Stomach (tissue), 19 donors: ENCODE measurements at places on chromosomes 2 and 18.

GRCh38 chr2:206790311-206790935, 25.0 kb downstream of the FASTKD2 start:
- no peak for DNase-seq

GRCh38 chr2:6812857-6813530, 52.7 kb downstream of the CMPK2 start:
- no peak for DNase-seq

DNA sequence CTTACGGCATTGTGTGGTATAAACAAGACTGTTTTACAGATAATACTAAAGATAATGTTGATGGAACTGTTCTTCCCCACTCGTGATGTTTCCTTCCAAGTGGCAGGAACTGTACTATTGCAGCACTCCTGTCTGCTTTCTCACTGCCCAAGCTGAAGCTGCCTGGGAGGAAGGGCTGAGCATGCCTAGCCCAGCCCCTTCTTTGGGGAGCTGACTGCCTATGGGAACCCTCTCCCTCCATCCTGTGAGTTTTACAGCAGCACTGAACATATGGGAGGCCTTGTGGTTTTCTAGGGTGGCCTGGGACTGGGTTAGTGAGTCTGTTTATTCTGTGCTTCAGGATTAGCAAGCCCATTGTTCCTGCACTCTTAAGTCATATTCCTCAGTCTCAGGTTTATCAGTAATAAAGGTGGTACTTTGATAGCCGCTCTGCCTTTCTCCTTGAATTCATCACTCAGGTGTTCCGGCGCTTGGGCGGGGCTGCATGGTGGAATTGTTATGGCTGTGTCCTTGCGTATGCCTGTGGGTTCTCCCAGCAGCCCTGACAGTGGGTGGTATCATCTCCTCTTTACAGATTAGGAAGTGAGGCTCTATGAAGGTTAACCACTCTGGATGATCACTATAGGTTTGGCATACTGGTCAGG, 379.7 kb downstream of the PTPRM start:
- DNase-seq: peak; percentile 62

DNA sequence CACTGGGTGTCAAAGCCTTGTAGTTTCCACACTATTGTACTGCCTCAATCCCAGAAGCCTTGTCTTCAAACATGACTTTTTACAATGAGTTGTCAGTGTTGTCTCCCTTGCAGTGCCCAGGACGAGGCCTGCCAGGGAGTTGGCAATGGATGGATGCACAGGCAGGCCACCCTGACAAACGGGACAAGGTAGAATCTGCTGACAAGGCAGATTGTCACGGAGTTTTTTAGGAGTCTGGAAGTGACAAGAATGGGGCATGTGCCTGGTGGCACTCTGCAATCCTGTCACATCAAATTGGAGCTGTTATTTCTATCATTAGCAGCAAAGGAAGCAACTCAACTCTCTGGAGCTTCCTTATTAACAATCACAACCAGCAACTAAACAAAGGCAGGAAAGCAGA, 25.2 kb upstream of the GPR39 start:
- no peak for DNase-seq

- DNase-seq: no peak
Observed at GRCh38 chr2:57733956-57734355, 312.6 kb upstream of the VRK2 start.

DNA sequence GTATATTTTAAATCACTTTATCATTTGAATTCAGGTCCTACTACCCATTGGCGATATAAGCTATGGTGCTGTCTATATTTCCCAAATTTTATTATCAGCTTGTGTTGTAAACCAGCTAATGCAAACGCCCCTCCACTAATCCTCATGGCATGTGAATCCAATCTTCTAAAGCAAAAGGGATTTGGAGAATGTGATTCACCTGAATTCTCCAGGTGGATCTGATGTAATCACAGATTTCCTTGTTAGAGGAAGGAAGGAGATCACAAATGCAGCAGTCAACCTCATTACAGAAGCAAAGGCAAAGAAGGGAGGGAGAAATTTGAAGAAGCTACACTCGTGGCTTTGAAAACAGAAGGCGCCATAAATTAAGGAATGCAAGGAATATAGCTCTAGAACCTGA, 431.1 kb upstream of the CDH19 start:
- no peak for DNase-seq

- DNase-seq: peak; percentile 53
Observed at GRCh38 chr2:71576541-71576940, 123.2 kb downstream of the DYSF start.

DNA sequence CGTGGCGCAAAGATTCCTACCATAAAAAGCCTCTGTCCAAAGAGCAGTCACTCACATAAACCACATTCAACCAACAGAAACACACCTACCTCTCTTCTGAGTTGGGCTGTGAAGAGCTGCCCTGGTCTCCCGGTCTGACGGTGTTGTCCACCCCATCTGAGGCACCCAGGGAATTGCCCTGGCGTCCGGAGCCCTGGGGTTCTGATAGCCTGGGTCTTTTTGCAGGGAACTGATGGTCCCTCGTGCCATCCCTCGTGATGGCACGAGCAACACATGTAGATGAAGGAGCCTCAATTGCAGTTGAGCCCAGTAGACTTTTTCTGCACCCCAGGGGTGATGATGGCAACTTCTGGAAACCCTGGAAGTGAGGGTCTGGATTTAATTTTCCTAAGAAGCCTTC, 13.8 kb downstream of the HJURP start:
- DNase-seq: no peak

- no peak for DNase-seq
Observed at GRCh38 chr2:228545041-228545747, 363.7 kb upstream of the SPHKAP start.

- peak; percentile 22 for DNase-seq
Observed at GRCh38 chr2:120670771-120671480, 64.7 kb upstream of the GLI2 start.

DNA sequence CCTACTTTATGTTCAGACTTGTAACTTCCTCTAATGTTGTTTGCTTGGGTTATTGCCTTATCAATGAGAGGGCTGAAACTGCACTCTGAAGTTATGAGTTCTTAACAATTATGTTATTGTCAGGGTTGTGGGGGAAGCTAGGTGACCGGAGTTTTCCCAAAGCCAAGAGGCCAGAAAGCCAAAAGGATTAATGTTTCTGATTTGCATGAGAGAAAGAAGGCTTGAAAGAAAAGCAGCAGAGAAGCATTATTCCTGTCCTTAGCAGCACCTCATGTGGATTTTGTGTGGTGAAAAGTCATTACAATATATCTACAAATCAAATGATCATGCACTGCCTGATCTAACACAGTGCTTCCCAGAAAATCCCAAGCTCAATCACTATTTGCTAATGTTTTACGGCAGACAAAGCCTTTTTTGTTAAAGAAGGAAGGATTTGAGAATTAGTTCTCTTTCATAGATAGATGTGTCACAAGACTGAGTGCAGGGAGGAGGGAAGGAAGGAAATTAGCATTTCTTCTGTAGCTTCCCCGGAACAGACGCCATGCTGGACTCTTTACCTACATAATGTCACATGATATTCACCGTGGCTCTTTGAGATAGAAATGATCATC, 203.2 kb downstream of the ALK start:
- DNase-seq: no peak

DNA sequence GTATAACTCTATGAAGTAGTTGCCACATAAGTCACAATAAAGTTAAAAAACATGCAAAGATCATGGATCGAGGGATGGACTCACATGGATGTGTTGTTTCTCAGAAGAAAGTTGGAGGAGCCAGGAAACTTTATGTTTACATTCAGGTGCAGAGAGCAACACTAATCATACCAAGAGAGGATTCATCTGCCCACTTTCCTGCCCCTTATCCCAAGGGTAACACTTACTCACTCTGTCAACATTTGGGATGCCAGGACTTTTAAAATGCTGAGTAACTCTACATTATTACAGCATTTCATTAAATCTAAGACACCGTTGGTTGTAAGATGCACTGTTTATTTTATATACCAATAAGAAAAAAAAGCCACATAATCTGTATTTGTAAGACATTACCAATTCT, 170.4 kb downstream of the KCNE4 start:
- no peak for DNase-seq

GRCh38 chr2:46117379-46117778, 179.8 kb upstream of the EPAS1 start:
- no peak for DNase-seq

DNA sequence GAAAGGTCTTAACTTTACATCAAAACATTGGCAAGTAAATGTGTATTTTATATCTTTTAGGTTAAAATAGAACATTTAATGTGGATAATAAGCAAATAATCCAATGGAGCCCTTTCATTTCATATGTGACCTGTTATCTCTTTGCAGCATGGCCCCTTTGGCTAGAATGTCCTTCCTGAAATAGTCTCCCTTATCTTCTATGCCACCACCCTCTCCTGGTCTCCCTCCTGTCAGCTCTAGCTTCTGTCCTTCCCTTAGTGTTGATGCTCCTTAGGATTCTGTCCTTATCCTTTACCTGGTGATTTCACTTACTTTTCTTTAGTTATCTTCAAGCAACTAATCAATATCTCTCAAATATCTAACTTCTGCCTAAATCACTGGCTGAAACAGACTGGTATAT, 87.1 kb upstream of the TFCP2L1 start:
- DNase-seq: no peak

- DNase-seq: no peak
Observed at GRCh38 chr18:47793609-47794008, 136.8 kb downstream of the SMAD2 start.

- no peak for DNase-seq
Observed at GRCh38 chr2:165311949-165312348, 72.7 kb downstream of the SCN2A start.

DNA sequence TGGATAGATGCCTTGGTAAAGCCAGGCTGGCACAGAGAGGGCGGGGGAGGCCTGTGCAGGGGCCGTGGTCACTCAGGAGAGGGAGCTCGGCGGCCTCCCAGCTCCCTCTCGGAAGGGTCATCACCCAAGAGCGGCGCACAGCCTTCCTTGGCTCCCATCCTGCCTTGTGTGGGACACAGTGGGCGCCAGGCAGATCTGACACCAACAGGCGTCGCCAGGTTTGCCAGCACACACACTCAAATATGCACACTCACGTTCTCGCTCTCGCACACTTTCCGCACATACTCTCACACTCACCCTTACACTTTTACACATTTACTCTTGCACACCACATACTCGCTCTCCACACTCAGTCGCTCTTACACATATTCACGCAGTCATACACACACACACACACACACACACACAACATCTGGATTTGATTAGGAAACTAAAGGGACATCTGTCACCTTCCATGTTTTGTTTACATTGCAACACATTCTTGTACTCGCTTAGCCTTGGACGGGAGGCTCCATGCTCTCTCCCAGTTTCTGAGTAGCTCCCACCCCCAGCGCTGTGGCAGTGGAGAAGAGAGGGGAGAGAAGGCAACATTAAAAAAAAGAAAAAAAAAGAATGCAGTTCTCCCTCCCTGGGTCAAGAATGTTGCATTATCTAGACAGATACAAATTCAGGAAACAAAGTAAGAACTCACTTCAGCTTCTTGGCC, 10.5 kb downstream of the CHMP1B start:
- DNase-seq: no peak

DNA sequence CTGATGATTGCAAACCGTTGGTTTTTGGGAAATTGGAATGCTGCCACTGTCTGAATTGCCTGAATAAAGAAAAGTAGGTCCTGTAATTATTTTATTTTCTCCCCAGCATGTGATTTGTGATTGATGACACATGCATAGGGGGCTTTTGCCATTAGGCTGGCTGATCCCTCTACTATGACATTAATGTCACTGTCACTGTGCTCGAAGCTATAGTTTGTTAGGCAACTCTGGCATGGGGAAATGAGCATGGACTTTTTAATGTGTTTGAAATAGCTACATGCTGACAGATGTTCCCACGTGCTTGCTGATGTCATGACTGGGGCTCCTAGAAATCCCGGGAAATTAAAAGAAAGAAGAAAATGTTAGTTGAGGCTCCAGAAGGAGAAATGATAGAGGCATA, 99.1 kb downstream of the HRH4 start:
- DNase-seq: no peak

GRCh38 chr2:6723865-6724604, 141.7 kb downstream of the CMPK2 start:
- DNase-seq: no peak

GRCh38 chr2:55859875-55860274, 63.7 kb downstream of the EFEMP1 start:
- DNase-seq: no peak

- no peak for DNase-seq
Observed at GRCh38 chr2:47048801-47049480, 106.2 kb downstream of the STPG4 start.

- no peak for DNase-seq
Observed at GRCh38 chr2:179825494-179825893, 35.9 kb downstream of the ZNF385B start.

GRCh38 chr2:29189052-29189451, 73.8 kb downstream of the CLIP4 start:
- DNase-seq: no peak

GRCh38 chr2:74458938-74459363, 713 bp downstream of the WBP1 start:
- no peak for DNase-seq

DNA sequence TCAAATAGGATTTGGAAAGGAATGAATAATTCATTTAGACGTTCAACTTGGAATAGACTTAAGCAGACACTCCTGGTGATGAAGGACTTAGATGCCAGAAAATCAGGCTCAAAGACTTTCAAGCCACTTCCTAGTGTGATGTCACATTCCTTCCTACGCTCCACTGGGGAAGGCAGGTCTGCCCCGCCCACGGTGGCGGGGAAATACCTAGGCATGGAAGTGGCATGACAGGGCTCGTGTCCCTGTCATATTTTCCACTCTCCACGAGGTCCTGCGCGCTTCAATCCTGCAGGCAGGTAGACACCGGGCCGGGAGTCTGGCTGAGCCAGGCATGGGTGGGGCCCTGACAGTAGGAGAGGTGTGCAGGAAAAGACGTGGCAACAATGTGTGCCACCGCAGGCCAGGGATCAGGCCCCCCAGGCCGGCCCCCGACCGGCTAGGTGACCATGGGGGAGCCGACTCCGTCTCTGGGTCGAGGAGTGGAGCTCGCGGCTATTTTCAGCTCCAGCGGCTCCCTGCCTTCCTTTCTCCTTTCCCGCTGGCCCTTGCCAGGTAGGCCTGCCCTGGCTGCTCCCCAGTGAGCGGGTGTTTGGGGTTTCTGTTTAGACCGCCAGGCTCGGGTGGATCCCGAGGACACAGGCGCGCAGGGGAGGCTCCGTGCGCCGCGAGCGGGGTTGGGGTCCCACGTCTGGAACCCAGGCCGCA, at the start of gene IL1RL2:
Gene IL1RL2 (plus strand): TSS at position 233 of the 705 bp plus-strand sequence. CDS start 845 bp downstream, outside the sequence.
- peak; percentile 56 for DNase-seq

DNA sequence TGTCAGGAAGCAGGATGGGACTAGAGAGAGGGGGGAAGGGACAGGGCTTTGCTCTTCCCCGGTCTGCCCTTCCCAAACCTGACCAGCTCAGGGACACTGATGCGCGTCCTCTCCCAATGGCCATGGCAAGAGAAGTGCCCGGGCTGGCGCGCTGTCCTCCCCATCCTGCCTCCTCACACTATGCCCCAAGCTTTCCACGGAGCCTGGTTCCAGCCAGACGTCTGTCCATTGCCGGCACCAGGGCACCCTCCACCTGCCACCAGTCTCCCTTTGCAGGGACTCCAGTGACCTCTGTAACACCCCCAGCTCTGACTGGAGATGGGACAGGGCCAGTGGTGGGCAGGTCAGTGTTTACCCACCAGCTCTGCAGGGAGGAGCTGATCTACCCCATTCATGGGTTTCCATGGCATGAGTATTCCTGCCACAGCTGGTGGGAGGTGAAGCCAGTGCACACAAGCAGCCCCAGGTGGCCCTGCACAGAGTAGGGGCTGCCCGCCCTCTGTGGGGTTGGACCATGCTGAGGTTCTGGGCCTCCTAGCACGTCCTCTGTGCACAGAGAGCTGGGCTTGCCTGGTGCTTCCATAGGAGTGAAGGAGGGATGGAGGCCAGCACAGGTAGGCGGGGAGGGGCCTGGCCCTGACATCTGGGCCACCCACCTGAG, 109.5 kb downstream of the PXDN start:
- DNase-seq: no peak

GRCh38 chr2:81266106-81266505, 961.6 kb upstream of the LRRTM1 start:
- DNase-seq: no peak
